ENCODE measurements at places on chromosomes 3 and 15.

DNA sequence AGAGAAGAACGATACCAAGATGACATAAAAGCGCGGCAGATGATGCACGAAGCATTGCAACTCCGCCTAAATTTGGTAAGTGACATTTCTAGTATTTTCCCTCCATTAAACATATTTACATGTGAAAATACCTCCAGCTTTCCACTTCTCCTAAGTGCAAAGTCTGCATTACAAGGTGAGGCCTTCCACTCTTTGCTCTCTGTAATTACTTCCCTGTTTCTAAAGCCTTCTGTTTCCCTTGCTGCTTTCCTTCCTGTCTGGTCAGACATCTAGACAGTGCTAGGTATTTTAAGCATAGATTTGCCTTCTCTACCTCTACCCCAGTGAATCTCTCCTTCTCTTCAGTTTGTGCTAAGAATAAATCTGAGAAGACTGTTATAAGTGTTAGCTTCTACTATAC is 1.9 kb downstream of the P2RY12 start:
- no peak for DNase-seq

DNA sequence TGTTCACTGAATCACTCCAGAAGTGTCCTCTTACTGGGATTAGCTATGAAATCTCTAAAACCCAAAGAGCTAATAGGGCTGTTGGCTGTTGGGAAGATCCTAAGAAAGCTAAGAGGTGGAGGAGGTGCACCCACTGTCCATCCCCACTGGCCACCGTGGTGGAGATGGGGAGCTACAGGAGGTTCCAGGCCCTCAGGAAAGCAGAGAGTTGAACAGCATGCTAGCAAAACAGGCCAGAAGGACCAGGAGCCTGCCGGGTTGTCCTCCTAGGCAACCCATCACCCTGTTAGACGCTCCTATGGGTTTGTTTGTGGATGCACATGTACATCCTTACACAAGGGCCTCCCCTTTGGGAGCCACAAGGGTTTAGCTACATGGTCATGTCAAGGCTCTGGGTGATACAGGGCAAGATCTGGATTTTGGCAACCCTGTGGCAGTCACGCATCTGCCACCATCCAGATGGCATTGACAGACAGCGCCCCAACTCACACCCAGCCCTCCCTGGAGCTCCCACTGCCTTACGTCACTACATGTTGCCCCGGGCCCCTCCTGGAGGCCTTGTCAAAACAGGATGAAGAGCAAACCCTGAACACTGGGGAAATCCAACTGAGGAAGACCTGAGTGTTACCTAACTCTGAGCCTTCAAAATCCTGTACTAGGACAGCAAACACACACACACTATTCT is 208.1 kb downstream of the SLCO3A1 start:
- no peak for DNase-seq

DNA sequence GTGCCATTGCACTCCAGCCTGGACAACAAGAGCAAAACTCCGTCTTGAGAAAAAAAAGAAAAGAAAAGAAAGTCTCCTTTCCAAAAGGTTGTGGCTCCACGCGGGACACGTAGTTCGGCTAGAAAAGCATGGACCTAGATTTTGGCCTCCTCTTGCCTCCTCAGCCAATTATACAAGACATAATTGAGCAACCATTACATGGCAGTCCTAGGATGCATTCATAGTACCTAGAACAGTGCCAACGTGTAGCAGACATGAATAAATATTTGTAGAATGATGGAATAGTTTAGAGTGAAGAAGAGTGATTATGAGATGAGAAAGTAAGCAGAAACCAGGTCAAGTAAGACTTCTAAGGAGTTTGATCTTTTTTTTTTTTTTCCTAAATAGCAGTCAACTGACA is 112.5 kb downstream of the ZNF609 start:
- no peak for DNase-seq

DNA sequence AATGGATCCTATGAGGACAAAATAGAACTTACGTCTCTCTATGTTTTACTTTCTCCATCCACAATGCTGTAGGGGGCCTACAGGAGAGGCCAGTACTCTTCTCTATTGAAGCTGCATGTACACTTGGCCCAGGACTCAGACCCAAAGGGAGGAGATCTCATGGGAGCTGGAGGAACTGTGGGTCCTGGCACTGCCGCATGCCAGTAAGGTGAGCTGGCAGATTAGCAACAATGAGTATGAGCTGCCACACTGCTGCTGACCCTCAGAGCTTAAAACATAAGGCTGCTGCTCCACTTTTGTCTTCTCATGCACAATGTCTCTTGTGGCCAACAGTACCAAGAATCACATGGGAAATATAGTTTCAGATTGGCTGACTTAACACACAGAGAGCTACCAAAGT is 57.8 kb upstream of the TBC1D5 start:
- DNase-seq: no peak

GRCh38 chr3:178320456-178321351 is 215.5 kb upstream of the KCNMB2 start:
- no peak for DNase-seq

All from stimulated activated CD4-positive, alpha-beta T cell treated with anti-CD3 and anti-CD28 coated beads, Interleukin-4, amount 100 ng/mL, for 24 hours (primary cell).